ENCODE measurements at places on chromosomes 5 and 9.

DNA sequence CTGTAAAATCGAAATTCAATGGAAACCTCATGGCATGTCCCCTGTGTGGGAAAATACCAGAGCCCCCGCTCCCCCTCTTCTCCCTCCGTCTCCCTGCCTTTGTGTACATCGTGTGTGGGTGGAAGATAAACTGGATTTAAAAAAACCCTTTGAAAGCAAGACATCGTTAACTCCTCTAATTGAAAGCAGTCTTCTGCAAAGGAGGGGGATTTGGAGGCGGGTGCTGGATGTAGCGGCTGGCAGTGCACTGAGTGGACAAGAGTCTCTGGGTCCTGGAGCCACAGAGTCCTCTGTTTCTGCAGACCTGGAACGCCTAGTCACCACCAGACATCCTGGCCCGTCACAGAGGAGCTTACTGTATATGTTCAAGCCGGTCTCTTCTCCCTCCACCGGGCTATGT lies 169.4 kb downstream of the PAPPA start:
- DNase-seq, result no peak

DNA sequence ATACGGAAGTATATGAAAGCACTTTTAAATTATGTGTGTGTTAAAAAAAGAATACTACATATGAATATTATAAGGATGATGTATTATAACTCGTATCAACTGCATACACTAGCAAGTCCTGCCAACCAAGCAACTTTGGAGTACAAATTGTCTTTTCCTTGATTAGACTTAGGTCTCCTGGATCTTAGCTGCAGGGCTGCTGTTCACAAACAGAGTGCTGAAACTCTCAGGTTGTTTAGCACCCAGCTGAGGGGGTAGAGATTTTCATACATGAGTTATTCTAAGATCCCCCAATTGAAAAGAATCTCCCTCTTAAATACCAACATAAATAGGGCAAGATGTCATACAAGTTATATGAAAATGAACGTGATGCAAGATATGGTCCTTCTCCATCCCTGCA lies 149.8 kb upstream of the TNC start:
- DNase-seq, result no peak

DNA sequence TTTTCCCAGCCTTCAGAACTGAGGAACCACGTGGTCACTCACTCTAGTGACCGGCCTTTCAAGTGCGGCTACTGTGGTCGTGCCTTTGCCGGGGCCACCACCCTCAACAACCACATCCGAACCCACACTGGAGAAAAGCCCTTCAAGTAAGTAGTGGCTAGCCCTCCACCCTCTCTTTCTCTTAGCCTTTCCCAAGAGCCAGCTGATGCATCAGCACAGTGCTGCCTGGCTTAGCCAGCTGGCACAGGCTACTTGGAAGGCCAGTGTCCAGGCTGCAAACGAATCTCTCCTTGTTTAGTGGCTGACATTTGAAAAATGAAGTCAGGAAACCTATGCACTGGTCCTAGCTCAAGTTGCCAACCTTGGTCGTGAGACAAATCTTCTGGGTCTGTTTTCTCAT lies 91.1 kb downstream of the PRDM6 start:
- DNase-seq, result no peak

DNA sequence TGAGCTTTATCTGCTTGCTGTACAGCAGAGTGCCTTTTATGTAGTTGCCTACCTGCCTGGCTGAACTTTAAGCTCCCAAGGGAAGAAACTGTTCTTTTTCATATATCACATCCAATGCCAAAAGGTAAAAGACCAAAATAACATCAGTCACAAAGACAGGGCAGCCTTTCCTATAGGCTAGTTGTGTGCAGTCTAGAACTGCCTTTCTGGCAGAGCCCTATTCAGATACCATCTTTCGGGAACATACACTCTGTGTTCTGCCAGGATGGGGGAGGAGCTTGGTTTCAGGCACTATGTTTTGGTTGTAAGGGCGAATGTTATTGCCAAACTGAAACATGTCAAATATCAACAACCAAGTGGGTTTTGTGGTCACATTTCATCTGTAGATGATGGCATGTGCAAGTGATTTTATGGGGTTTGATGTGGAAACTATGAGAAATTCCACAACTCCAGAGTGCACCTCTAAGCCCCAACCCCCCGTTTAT lies 314.5 kb downstream of the ADGRV1 start:
- DNase-seq, result peak; percentile 9

GRCh38 chr5:71586052-71586940 lies 844 bp upstream of the MCCC2 start:
- DNase-seq, result no peak

GRCh38 chr5:139022528-139022927 lies 147.4 kb upstream of the LRRTM2 start:
- no peak for DNase-seq

DNA sequence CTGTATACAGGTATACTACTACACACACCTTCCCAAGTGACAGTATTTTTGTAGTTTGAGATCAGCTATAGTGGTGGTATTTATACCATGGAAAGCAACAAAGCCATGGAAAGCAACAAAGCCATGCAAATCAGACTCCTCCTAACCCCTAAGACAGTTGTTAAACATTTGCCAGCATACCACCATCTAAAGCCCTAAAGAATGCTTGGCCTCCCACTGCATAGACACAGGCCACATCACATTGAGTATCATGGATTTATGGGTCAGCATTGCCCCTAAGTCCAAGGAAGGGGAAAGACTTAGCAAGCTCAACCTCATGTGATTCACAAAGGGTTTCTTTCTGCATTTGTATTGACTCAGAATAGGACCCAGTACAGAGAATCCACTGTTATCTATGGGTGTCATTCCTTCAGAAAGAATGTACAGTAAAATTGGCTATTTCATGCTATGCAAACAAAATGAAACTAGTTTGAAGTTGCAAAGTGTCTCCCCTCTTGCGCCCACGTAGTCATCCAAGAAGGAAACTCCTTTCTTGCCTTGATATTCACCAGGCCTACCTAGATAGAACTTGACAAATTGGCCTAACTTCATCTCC lies 70.4 kb upstream of the IQGAP2 start:
- no peak for DNase-seq

DNA sequence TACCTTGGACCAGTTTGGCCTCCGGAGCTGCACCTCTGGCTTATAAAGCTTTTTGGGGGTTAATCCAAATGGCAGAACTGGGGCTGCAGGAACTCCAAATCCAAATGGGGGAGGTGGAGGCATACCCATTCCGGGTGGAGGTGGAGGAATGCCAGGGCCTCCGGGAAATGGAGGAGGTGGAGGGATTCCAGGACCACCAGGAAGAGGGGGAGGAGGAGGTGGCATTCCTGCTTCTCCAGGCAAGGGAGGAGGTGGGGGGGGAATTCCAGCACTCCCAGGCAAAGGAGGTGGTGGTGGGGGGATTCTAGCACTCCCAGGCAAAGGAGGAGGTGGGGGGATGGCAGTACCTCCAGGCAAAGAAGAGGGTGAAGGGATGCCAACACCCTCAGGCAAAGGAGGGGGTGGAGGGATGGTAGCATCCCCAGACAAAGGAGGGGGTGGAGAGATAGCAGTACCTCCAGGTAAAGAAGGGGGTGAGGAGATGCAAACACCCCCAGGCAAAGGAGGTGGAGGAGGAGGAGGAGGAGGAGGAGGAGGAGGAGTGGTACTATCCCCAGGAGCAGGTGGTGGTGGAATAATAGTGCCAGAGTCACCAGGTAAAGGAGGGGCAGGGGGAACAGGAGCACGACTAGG lies 45.2 kb downstream of the DIAPH1 start:
- no peak for DNase-seq

DNA sequence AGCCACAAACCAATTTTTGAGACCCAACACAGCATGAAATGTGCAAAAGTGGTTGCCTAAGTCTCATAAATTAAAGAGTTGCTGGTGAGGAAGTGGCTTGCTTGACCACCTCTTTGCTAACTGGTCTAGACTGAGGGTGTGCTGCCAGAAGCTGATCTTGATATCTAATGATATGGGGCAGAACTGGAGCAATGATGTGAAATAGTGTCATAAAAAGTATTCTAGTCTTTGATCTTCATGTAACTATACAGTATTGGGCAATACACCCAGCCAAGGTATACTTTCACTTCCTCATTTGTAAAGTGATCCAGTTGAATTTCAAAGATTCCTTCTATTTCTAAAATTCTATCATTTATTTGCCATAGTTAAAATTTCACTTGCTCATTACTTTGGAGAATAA lies 5.9 kb upstream of the YTHDC2 start:
- DNase-seq, result no peak

DNA sequence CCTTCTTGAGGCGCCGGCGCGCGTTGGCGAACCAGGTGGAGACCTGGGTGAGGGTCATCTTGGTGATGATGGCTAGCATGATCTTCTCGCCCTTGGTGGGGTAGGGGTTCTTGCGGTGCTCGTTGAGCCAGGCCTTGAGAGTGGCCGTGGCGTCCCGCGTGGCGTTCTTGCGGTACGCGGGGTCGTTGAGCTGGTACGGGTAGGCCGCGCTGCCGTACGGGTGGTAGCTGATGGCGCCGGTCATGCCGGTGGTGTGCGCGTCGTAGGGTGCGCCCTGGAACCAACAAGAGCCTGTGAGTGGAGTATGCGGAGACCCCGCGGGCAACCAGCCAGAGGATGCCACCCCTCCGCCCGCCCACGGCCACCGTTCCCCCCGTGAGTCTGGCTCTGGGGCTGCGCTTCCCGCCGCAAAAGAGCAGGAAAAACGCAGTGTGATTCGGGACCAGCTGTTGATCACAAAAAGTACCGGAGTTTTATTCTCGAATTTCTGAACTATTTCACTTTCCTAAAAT lies 1.9 kb downstream of the IRX2 start:
- no peak for DNase-seq

GRCh38 chr9:88658311-88658822 lies 123.4 kb downstream of the NXNL2 start:
- no peak for DNase-seq

DNA sequence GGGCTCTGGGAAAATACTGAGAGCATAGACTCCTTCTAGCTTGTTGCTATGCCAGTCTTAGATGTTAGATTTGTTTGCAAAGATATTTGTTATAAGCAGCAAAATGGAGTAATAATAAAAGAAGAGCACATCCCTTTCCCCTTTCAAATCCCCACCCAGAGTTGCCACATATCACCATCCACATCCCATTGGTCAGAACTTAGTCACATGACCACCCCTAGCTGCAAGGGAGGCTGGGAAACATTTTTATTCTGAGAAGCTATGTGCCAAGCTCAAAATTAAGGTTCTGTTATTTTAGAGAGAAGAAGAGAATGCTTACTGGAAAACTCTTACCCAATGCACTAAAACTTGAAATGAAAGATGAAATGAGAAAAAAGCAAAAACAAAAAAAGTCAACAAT lies 193.9 kb upstream of the MVB12B start:
- DNase-seq, result no peak

GRCh38 chr5:61347080-61347479 lies 15.0 kb downstream of the ZSWIM6 start:
- DNase-seq, result no peak

DNA sequence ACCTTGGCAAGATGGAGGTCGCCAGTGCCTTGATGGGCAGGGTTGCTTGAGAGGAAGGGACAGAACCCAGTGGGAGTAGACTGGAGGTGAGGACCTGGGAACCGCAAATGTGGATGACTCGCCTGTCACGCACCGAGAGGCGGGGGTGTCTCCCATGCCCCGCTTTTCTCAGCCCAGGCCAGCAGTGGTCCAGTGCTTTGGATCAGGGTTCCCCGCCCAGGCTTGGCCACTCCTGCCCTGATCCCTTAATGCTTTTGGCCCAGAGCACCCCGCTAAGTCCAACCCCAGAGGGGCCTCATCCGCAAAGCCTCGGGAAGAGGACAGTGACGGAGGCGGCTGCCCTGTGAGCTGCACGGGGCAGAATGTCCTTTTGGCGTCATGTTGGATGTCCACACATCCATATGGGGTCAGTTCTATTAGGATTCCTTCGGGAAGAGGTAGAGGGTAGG lies 2.4 kb downstream of the MRPS2 start:
- no peak for DNase-seq

- no peak for DNase-seq
Measured at GRCh38 chr5:14668181-14668591, 3.7 kb downstream of the OTULIN start.

DNA sequence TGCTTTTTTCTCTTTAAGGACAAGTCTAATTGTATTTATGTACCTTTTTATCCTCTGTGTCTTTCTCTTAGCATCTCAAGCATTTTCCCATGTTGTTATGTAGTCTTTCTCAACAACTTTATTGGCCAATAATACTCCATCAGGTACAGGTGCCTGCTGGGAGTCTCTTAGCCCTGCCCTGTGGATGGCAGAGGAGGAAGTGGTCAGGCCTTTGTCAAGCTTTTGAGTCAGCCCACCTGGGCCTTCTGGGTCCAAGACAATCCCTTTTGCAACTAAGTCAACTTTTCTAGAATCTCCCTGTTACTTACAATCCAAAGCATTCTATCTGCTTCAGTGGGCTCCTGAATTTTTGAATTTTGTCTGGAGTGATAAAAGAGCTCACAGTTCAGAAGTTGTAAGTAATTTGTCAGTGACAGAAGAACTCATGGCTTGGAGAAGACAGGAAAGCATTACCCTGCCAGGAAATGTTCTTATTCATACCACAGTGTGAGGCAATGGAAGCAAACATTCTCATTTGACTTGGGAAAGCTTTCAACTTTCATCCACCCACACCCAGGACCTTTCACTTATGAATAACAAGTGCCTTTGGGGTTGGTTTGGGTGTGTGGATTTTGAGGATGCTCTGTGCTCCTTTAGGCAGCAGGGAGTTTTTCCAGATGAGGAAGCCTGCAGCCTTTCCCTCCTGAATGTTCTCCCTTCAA lies 200.0 kb upstream of the S1PR3 start:
- no peak for DNase-seq

DNA sequence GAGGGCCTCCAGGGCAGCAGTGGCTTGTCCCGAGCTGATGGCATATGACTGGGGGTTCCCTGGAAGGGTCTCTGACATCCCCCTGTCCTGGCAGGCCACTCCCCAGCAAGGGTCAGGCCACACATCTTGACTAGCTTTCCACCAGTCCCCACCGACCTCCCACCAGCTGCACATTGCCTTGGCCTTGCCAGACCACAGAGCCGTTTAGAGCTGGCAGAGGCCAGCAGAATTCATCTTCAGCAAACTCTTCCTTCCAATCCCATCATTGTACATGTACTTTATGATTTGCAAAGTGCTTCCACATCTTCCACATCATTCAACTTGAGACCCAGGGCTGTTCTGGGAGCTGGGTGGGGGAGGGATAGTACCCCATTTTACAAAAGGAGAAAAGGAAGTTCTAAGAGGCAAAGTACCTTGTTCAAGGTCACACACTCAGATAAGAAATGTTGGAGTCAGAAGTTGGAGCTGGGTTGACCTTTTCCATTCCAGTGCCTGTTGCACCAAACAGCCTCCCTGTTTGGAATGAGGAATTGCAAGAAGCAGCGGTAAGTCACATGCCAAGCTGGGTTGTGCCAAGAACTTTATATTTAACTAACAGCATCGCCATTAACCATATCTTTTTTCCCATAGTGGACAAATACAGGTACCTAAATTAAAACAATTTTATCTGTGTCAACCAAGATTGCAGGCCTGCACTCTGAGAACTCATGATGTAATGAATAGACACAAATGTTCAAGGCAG lies 25.8 kb upstream of the COL15A1 start:
- no peak for DNase-seq

GRCh38 chr5:110063640-110064602 lies 374.2 kb downstream of the MAN2A1 start:
- no peak for DNase-seq
